ENCODE measurements at places on chromosomes 3 and 15. TPM values are rescaled to one million over a fixed set of nuclear protein-coding genes. Genes with fewer than 3 reads are reported as not detected.
A peak's percentile ranks its signal among the peaks of the same experiment; 100 is the strongest.

GRCh38 chr3:115843206-115843605 is 219.9 kb downstream of the GAP43 start:
- DNase-seq, result no peak

- DNase-seq, result no peak
Measured at GRCh38 chr3:184759666-184760200, 47.9 kb upstream of the MAGEF1 start.

Gene DAZL
- total RNA-seq, result not detected

Gene GHRL
- total RNA-seq, result not detected

DNA sequence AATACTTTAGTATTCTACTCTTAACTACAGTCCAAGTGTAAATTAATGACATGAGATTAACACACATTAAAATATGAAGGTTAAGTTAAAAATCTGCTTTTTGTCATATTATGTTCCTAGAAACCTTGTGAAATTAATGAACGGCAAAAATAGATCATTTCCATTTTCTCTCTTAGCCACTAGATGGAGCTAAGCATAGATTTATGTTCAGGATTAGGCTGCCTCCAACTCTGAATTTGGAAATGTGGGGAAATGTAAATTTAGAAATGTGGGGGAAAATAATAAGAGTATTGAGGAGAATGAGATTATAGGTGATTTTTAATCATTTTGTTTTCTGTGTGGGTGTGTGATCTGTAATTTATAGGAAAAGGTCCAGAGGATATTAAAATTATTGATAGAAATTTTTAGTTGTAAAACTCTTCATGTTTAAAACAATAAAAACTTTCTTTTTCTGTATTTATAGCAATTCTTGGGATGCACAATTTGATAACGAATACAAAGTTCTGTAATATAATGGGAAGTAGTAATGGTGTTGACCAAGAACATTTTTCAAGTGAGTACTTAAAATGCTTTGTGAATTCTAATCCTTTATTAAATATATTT is 59.2 kb downstream of the TMOD3 start:
- DNase-seq, result no peak

DNA sequence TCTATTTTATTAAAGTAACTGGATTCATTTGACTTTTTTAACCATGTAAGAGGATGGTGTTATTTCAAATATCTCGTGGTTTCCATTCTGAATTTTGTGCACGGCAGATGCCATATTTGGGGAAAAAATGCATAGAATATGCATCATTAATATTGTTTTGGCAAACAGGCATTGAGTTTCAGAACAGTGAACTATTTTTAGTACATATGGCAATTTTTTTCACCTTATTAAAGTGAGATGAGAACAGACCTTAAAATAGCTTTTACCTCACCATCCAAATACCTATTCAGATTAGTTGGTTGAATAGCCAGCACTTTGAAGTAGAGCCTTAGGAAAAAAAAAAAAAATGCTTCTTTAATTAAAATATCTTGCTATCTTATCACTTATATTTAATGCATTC is 117.3 kb upstream of the FLNB start:
- no peak for DNase-seq

GRCh38 chr15:47395076-47395475 is 322.2 kb upstream of the SEMA6D start:
- no peak for DNase-seq

Gene FANCD2OS
- total RNA-seq, result not detected

GRCh38 chr15:48617619-48618018 is 27.9 kb downstream of the FBN1 start:
- DNase-seq, result no peak

DNA sequence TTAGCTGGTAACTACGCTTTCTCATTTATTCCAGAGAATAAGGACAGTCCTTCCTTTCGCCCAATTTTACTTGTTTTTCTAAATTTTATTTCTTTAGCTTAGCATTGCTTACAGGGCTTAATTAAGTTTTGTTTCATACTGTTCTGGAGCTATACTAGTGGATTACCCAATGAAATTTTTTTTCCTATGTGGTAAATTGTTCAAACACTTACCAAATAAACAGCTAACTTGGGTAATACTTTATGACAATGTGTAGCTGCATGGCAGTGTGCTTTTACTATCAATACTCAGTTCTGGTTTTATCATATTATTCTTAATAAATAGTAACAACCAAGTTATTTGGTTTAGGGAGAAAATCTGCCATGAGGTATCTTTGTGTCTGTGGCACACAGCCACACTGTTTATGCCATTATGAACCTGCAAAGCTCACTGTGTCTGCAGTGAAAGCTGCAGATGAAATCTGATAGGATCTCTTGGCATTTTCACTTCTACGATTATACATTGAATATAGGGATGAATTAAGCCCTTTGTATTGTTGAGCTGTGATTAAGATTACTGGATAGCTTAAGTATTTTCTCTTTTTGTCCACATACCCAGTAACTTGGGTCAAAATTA is 37.2 kb downstream of the UBE2E2 start:
- no peak for DNase-seq

DNA sequence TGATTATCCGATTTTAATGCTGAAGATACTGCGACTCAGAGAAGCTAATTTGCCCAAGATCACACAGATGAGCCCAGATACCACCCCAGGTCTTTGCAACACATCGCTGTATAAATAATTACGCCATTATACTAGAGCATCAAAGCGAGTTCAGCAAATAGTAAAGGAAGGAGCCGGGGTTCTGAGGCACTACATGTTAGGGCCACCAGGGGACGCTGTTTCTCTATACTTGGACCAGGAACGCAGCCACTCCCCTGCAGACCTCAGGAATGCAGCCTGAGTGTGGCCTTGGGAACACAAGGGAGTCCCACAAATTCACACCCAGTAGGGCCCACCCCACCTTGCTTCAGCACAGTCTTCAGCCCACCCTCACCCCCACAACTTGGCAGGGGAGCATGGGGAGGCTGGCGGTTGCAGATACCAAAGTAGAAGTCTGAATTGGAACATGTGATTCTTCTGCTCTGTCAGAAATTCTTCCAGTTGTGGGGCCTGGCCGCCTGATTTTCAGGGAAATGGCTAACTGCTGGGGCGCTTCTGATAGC is 57.8 kb upstream of the RYK start:
- peak; percentile 97 for DNase-seq

DNA sequence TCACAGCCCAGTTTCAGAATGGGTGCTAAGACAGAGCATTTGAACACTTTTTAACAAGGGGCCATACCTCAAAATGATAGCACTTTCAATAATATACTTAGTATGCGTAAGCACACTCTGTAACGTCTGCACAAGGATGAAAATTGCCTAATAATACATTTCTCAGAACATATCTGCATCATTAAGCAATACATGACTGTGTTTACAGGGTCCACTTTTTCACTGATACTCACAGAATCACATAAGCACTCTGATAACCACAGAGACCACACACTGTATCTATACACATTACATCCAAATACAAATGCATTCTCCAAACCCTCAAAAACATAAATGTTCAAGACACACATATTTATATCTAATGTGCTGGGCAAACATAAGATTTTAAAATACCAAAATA is 79.8 kb downstream of the NR1I2 start:
- no peak for DNase-seq

Gene CPNE9
- not detected for total RNA-seq

GRCh38 chr3:49519916-49520385 is 34.3 kb upstream of the BSN start:
- DNase-seq, result no peak

Gene IQGAP1
- 212 TPM for total RNA-seq

- no peak for DNase-seq
Measured at GRCh38 chr15:77528968-77529319, 103.8 kb downstream of the LINGO1 start.

Data from esophagus muscularis mucosa (tissue), 4 donors.